AG04450 (cell line): ENCODE measurements at places on chromosomes 12 and 14.

GRCh38 chr14:102824832-102825231 lies 47.6 kb downstream of the TRAF3 start:
- DNase-seq: no peak

DNA sequence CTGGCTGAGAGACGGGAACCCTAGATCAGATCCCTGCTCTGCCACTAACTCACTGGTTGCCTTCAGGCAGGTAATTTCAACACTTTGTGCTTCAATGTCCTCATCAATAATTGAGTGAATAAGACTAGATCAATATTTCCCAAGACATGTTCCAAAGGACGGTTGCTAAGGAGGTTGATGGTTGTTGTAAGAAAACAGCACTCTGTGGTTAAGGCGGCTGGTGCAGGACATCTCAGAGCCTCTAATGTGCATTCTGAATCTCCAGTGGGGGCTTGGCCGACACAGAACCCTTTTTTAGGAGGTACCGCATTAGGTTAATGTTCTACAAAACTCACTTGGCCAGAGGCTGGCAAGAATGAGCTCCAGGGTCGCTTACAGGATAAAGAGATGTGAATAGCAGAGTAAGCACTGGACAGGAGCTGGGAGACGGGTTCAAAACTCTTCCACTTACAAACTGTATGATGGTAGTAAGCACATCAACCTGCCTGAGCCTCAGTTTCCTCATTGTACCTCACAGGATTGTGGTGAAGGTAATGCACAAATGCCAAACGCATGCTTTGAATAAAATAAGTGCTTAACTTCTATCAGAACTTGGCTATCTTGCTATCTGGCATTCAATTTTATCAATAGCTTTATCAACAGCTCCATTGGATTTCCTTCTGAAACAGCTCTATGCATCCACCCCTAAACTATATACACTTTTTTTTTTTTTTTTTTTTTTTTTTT lies 136.9 kb upstream of the PARP11 start:
- DNase-seq: no peak

DNA sequence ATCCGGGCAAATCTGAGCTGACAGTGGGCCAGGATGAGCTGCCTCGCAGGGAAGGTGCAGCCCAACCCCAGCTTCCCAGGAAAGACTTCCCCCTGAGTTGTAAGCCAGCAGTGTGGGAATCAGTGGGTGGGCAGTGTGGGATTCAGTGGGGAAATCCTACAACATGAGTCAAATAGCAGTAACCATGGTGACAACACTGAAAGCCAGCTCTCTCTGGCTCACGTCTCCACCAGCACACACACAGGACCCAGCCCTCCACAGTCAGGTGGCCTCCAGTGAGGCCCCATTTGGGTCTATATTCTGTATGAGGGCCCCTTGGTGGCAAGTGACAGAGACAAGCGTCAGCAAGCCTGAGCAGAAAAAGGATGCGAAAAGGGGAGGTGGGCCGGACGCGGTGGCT lies 6.0 kb upstream of the LGALS3 start:
- DNase-seq: peak; percentile 84

DNA sequence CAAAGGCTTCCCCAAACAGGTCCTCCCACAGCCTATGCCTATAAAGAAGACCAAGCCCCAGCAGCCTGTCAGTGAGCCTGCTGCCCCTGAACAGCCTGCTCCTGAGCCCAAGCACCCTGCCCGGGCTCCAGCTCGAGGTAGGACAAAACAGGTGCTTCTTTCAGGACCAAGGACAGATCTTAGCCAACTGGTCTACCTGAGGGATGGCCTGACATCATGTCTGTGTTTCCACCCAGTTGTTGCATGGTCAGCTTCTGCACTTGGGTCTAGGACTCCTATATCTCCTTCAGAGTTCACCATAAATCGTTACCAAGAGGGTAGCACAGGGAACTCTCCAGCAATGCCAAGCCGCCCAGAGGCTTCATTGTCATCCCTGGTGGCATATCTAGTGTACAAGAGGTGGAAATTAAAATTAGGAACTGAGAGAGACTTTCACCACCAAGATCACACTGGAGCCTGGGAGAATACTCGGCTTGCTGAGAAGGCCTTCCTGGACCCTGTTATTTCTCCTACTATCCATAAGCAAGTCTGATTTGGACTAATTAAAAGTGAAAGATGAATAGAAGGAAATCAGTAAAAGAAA lies 38.2 kb upstream of the OAS1 start:
- DNase-seq: no peak

GRCh38 chr14:93909429-93910128 lies 17.6 kb upstream of the FAM181A start:
- no peak for DNase-seq

DNA sequence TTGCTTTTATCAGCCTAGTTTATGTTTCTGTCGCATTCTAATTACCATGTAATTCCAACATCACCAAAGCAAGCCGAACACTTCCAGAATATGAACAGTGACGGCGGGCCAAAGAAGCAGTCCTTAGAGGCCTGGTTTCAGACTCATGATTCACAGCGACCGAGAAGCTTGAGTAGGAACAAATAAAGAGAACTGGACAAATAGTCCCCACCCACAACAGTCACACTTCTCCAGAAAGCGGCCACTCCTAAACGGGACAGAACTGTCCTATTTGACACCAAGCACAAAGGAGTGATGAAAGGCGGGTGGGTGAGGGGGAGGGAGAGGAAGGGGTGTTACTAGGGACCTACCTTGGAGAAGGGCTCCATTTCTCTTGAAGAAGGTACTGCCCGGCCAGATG lies 136.4 kb downstream of the FOXN3 start:
- no peak for DNase-seq

DNA sequence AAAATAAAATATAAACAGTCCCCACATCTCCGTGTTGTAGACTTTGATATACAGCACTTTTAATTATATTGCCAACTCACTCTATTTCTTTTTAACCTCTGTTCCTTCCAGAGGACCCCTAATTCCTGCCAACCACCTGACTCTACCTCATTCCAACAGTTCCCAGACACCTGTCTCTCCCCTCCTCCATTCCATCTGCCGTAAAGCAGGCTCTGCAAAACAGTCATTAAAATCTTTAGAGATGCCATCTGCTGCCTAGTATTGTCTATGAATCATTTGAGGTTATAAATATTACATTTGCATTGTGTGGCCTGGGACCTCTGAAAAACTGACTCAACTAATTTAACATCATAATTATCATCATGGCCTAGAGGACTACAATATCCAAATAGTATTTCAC lies 148.8 kb upstream of the DCN start:
- DNase-seq: no peak

GRCh38 chr12:14362352-14362751 lies 3.1 kb upstream of the ATF7IP start:
- no peak for DNase-seq

GRCh38 chr12:91138337-91138920 lies 27.1 kb upstream of the LUM start:
- DNase-seq: no peak

DNA sequence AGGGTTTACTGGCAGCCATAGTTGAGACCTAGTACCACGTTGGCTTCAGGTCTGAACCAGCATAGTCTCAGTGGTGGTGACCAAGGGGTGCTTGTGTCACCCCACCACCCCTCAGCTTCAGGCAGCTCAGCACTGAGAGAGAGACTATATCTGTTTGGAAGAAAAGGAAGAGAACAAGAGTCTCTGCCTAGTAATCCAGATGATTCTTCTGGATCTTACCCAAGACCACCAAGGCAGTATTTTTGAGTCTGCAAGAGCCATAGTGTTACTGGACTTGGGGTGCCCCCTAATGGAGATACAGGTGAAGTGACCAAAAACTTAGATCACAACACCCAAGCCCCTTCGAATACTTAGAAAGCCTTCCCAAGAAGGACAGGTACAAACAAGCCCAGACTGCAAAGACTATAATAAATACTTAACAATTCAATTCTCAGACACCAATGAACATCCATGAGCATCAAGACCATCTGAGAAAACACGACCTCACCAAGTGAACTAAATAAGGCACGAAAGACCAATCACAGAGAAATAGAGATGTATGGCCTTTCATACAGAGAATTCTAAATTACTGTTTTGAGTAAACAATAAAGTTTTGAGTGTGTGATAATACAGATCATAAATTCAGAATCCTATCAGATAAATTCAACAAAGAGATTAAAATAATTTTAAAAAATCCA lies 107.0 kb downstream of the HELB start:
- peak; percentile 61 for DNase-seq

DNA sequence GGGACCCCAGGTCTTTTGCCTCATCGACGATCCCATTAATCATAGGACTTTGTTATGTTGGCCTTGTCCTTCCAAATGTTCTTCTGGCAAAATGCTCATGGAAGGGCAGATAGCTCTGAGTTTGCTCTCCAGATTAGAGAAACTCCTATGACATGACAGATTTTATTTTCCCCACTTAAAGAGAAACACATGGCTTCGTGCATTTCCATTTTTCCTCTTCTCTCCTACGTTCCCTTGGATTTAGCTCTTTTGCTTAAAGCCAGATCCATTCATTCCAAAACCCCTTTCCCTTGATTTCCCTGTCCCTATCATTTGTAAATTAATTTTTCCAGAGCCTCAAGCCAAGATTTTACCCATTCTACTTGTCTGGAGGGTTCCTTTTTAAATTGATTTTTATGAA lies 2.9 kb downstream of the PRIMA1 start:
- no peak for DNase-seq

DNA sequence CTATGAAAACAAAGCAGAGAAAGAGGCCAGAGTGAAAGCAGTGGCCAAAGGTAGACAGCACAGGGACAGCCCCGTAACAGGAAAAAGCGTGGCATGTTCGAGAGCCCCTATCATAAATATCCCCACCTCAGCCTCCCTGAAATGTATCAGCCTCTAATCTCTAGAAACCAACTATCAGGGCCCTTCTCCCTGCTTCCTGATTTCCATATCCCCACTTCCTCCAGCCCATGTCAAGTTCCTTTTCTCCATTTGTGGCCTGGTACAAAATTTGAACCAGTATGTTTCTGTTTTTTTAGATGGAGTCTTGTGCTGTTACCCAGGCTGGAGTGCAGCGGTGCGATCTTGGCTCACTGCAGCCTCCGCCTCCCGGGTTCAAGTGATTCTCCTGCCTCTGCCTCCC lies 16.9 kb downstream of the DEPDC4 start:
- no peak for DNase-seq

DNA sequence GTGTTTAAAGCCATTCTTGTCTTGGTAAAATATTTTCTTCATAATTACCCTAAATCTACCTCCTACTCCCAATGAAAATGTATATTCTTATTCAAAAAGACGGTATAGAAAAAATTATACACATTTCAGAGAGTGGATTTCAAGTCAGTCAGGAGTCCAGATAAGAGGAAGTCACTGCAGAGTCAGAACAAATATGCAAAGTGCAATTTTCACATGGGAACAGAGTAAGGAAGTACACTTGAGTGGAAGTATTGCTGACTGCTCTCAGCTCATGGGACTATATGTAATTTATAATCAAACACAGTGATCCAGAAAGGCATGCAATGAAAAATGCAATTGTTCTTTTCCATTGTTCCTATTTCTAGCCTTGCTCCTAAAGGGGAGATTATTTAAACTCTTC lies 1128.0 kb downstream of the AACS start:
- no peak for DNase-seq

DNA sequence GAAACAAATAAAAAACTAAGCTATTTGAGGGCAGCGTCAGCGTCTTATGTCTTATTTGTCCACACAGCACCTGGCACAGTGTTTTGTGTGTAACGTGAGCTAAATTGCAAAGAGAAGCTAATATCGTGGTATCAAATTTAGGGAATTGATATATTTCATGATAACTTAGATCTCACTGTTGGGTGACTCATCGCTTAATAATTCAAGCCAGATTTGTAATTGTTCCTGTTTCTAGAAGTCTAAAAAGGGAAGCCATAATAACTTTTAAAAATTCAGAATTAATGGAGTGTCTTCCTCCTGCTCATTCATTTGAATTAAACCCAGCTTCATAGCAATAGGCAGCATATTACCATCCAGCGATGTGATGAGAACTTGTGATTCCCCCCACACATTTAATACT lies 214.7 kb downstream of the PDZRN4 start:
- DNase-seq: no peak

DNA sequence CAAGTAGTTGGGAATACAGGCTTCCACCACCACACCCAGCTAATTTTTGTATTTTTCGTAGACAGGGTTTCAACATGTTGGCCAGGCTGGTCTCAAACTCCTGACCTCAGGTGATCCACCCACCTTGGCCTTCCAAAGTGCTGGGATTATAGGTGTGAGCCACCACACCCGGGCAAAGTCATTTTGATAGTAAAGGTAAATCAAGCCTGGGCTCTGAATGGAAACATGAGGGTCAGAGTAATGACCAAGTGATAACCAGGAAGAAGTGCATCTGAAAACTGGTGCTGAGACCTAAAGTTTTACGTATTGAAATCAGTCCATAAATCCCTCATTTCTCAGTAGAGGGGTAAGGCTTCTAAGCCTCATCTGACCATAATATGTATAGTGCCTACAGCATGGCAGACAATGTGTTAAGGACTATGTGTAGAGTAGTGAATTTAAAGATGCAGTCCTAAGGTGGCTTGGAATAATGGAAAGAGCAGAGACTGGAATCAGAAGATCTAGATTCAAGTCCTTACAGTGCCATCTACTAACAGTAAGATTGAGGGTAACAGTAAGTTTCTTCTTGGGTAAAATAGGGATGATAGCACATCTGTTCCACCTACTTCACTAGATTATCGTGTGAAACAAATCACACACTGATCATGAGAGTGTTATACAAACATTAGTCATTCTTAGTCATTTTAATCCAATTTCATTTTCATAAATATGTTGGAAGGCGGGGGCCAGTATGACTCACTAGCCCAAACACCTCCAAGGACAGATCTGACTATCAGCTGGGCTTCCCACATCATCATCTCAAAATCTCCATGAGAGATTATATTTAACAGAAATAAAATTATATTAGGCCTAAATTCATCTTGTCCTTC lies 11.2 kb downstream of the MAP4K5 start:
- DNase-seq: peak; percentile 54

- no peak for DNase-seq
These were observed 122.8 kb upstream of the SOX5 start for GRCh38 chr12:24072302-24072701.

DNA sequence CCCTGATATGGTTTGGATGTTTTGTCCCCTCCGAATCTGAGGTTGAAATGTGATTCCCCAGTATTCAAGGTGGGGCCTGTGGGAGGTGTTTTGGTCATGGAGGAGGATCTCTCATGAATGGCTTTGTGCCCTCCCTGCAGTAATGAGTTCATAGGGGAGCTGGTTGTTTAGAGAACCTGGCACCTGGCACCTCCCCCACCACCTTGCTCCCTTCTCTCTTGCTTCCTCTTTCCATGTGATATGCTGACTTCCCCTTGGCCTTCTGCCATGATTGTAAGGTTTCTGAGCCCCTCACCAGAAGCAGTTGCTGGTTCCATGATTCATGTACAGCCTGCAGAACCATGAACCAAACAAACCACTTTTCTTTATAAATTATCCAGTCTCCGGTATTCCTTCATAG lies 32.6 kb downstream of the CD163L1 start:
- no peak for DNase-seq
